Neural crest cell (in vitro differentiated cells): ENCODE measurements at places on chromosomes 6 and 20. TPM values are rescaled to one million over a fixed set of nuclear protein-coding genes. Genes with fewer than 3 reads are reported as not detected.
A peak's percentile ranks its signal among the peaks of the same experiment; 100 is the strongest.

KCNQ5 gene
- 1.2 and 1.5 TPM in 2 replicates for total RNA-seq

ACTL10 gene
- 0.75 TPM in 2 replicates for total RNA-seq

- H3K27me3 ChIP-seq, result no peaks in the 10 kb centered on the region
- H3K27ac ChIP-seq, result no peak overlapping the region
- H3K4me3 ChIP-seq, result peak overlapping the region; percentile 88
- peaks cover 7% of the 10 kb centered on the region for H3K36me3 ChIP-seq
- DNase-seq, result peak; percentile 44
- peaks cover 66% of the 10 kb centered on the region for H3K4me1 ChIP-seq
These were observed 2.4 kb downstream of the JAG1 start for GRCh38 chr20:10671221-10671918.

DNA sequence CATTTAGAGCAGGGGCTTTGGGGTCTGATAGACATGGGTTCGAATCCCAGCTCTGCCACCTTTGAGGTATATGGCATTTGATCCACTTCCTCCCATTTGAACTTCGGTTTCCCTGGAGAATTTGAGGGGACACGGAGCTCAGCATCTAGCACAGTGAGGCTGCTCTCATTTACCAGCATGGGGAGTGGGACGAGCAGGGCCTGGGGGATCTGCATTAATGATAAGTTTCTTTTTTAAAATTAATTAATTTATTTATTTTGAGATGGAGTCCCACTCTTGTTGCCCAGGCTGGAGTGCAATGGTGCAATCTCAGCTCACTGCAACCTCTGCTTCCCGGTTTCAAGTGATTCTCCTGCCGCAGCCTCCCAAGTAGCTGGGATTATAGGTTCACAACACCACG, 52.6 kb downstream of the VSTM2L start:
- peaks cover 6% of the 10 kb centered on the region for H3K27me3 ChIP-seq
- H3K36me3 ChIP-seq, result no peaks in the 10 kb centered on the region
- H3K4me3 ChIP-seq, result no peak overlapping the region
- no peaks in the 10 kb centered on the region for H3K4me1 ChIP-seq
- no peak for DNase-seq

ADGRF5 gene
- total RNA-seq, result 0.16 TPM in 1 of 2 replicates, not detected in the other

GRCh38 chr20:57034001-57034400, 232.4 kb downstream of the BMP7 start:
- H3K4me1 ChIP-seq, result peaks cover 17% of the 10 kb centered on the region
- peaks cover 28% of the 10 kb centered on the region for H3K27me3 ChIP-seq
- H3K27ac ChIP-seq, result no peak overlapping the region
- DNase-seq, result no peak

GHRH gene
- not detected in 2 replicates for total RNA-seq

SEL1L2 gene
- total RNA-seq, result not detected in 2 replicates

DNA sequence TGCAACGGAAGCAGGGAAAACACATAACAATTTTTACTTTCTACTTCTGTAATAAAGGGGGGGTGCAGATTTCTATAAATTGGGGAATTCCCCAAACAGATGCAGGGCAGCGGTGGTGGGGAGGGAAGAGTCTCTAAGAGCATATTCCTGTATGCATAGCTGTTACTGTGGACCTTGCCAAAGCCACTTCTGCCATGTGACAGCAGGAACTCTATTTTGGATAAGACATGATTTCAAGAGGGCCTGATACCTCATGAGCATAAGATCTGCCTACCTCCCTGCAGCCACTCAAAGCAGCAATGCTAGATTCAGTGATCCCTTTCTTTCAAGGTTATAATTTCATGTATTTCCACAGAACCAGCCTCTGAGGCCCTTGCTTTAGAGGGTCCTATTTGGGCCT, 86.2 kb upstream of the CNKSR3 start:
- H3K27ac ChIP-seq, result no peak overlapping the region
- H3K4me3 ChIP-seq, result no peak overlapping the region
- peaks cover 20% of the 10 kb centered on the region for H3K4me1 ChIP-seq
- H3K27me3 ChIP-seq, result no peaks in the 10 kb centered on the region
- DNase-seq, result no peak
- H3K36me3 ChIP-seq, result no peaks in the 10 kb centered on the region

DNA sequence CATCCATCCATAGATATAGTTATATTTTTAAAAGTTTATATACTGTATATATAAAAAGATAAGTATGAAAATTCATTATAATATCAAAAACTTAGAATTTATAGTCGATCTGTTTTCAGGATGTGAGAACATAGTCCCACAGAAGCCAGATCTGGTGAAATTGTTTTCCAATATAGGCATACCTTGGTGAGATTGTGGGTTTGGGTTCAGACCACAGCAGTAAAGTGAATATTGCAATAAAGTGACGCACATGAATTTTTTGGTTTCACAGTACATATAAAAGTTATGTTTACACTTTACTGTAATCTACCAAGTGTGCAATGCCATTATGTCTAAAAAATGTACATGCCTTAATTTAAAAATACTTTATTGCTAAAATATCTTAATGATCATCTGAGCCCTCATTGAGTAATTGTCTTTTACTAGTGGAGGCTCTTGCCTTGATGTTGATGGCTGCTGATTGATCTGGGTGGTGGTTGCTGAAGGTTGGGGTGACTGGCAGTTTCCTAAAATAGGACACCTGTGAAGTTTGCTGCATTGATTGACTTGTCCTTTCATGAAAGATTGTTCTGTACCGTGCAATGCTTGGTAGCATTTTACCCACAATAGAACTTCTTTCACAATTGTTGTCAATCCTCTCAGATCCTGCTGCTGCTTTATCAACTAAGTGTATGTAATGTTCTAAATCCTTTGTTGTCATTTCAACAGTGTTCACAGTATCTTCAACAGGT, 29.8 kb downstream of the AIG1 start:
- peaks cover 6% of the 10 kb centered on the region for H3K36me3 ChIP-seq
- DNase-seq, result no peak
- H3K27me3 ChIP-seq, result peaks cover 5% of the 10 kb centered on the region

SPEF1 gene
- total RNA-seq, result 0.54 and 0.55 TPM in 2 replicates

GRCh38 chr6:105492706-105493673, 90.1 kb upstream of the PREP start:
- no peaks in the 10 kb centered on the region for H3K36me3 ChIP-seq
- H3K4me3 ChIP-seq, result no peak overlapping the region
- H3K4me1 ChIP-seq, result peaks cover 27% of the 10 kb centered on the region
- no peaks in the 10 kb centered on the region for H3K27me3 ChIP-seq
- H3K27ac ChIP-seq, result no peak overlapping the region

DNA sequence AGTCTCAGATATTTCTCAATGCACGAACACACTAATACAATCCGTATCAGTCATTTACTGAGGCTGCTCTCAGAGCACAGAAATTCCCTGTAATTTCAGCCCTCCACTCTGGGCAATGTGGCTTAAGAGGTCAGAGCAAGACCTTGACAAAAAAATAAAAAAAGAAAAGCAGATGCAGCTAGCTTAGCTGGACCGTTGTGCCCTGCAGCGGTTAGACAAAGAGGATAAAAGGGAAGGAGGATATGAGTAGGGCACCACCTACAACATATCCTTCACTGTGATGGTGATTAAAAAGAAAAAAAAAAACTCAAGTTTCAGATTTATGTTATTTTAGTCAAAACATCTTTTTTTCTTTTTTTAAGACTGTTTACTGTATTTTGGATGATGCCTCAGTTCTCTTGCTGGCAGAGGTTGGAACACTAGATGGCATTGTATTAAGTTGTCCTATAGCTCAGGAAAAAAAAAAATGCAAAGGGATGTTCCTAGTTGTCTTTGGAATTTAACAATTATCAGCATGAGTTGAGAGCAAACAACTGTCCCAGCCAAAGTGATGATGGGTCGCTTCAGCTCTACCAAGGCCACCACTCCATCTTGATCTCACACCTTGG, 59.9 kb downstream of the ANKEF1 start:
- H3K36me3 ChIP-seq, result peaks cover 6% of the 10 kb centered on the region
- no peak overlapping the region for H3K4me3 ChIP-seq
- H3K27ac ChIP-seq, result no peak overlapping the region
- no peak for DNase-seq

TRIM10 gene
- not detected in 2 replicates for total RNA-seq

DNA sequence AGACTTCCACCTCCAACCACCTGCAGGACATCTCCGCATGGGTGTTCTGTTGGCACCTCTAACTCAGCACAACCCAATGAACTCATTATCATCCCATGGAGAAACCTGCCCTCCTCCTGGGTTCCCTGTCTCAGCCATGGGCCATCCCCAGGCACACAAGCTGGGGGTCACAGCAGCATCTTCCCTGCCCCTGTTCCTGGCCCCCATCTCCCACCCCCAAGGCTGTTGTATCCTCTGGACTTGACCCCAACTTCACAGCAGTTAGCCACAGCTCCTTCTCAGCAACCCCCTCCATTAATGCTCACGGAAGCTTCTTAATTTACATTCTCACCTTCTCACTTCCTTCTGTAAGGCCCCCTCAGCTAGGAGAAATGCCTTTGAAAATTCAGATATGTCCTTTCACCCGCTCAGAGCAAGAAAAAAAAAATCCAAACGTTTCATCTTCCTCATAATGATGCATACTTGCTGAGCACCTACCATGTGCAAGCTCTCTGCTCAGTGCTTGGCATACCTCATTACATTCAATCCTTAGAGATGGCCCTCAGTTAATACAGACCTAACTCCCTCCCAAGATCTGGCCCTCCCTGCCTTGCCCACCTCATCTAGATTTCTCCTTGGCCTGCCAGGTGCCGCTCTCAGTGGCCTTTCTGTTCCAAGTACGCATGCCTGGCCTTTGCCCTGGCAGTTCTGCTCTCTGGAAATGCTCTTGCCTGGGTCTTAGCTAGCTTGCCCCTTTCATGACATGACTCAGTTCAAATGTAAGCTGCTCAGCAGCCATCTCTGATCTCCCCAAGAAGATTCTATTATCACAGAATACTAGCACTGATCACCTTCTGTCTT, 2.5 kb upstream of the NELFCD start:
- H3K36me3 ChIP-seq, result peaks cover 5% of the 10 kb centered on the region
- peak overlapping the region; percentile 38 for H3K27ac ChIP-seq
- peaks cover 12% of the 10 kb centered on the region for H3K4me1 ChIP-seq
- H3K4me3 ChIP-seq, result peak overlapping the region; percentile 84
- no peaks in the 10 kb centered on the region for H3K27me3 ChIP-seq

- no peak overlapping the region for H3K4me3 ChIP-seq
- no peak overlapping the region for H3K27ac ChIP-seq
- no peaks in the 10 kb centered on the region for H3K36me3 ChIP-seq
- no peak for DNase-seq
- H3K27me3 ChIP-seq, result no peaks in the 10 kb centered on the region
These were observed 177.0 kb downstream of the ARID1B start for GRCh38 chr6:156954191-156954590.

DNA sequence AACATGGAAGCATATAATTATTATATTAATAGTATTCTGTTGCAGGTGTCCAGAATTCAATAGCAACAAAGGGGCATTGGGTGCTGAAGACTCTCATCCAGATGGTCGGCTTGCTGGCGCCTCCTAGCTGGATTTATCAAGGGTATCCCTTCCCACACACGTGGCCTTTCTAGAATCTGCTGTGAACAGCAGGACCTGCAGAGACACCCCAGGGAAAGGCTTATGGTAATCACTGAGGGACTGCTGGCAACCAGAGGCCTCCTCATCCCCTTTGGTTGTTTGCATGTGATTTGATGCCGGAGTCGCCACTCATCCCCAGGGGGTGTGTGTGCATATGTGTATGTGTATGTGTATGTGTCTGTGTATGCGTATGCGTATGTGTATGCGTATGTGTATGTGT, 20.6 kb downstream of the ZFP64 start:
- no peak overlapping the region for H3K4me3 ChIP-seq
- no peak overlapping the region for H3K27ac ChIP-seq
- no peaks in the 10 kb centered on the region for H3K27me3 ChIP-seq
- H3K4me1 ChIP-seq, result no peaks in the 10 kb centered on the region
- DNase-seq, result no peak
- H3K36me3 ChIP-seq, result peaks cover 23% of the 10 kb centered on the region

B3GAT2 gene
- total RNA-seq, result 0.98 and 1.2 TPM in 2 replicates

DNA sequence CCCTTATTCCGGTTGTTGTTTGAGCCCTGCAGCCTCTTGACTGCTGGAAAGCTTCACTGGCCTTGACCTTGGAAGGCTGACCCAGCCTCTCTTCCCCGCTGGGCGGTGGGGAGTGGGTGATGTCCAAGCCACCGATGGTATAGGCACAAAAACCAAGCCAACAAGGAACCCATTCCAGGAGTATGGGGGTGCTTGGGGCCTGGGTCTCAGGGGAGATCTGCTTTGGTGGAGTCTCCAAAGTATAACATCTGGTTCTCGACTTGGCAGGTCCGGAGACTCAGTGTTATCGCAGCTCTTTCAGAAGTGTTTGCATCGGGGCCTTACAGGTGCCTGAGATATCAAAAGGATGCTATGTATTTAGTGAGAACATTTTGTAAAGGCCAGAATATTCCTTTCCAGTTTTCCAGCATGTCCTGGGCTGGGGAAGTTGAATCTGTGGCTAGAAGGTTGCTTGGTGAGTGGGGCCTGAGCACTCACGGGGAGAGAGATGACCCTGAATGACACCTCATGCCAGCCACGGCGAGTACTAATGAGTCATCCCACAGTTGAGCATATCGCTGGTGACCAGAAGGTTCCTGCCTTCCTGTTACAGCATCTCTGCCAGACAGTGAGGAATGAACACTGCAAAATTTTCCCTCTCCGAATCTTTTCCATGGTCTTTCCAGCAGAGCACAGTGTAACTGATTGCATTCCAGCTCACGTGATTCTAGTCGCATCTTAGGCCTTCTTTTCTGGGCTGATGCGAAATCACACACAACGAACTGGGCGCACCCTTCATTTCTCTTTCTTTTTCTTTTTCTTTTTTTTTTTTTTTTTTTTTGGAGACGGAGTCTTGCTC, 133.9 kb downstream of the ZDHHC14 start:
- H3K27me3 ChIP-seq, result no peaks in the 10 kb centered on the region
- no peak overlapping the region for H3K4me3 ChIP-seq
- no peak for DNase-seq
- no peaks in the 10 kb centered on the region for H3K36me3 ChIP-seq
- H3K4me1 ChIP-seq, result no peaks in the 10 kb centered on the region

GRCh38 chr6:123439371-123439770, 197.4 kb downstream of the TRDN start:
- H3K27me3 ChIP-seq, result no peaks in the 10 kb centered on the region
- H3K4me3 ChIP-seq, result no peak overlapping the region
- no peak overlapping the region for H3K27ac ChIP-seq

DNA sequence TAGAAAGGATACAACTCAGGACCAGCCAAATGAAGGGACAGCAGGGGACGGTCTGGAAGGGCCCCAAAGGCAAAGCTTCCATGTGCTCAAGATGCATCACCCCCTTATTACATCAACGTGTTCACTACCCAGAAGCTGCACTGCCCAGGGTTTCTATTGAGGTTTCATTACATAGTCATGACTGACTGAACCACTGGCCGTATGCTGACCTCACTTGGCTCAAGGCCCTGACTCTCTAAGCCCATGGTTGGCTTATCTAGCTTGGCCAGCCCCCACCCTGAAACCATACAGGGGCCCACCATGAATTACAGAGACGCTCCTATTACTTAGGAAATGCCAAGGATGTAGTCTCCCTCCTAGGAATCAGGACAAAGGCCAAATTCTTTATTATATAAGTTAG, 179.4 kb downstream of the FOXC1 start:
- no peaks in the 10 kb centered on the region for H3K27me3 ChIP-seq
- no peak overlapping the region for H3K27ac ChIP-seq
- DNase-seq, result no peak
- H3K4me3 ChIP-seq, result no peak overlapping the region
